Stomach (tissue), 19 donors: ENCODE measurements at places on chromosomes 6 and 20. TPM values are rescaled to one million over a fixed set of nuclear protein-coding genes. Genes with fewer than 3 reads are reported as not detected.

LY6G6D gene
- total RNA-seq, result not detected

LRP11 gene
- 23.9 TPM for total RNA-seq

- H3K27ac ChIP-seq, result peak overlapping the region; percentile 80
- peaks cover 8% of the 10 kb centered on the region for H3K4me1 ChIP-seq
- peak overlapping the region; percentile 56 for H3K4me3 ChIP-seq
These were observed 1.0 kb downstream of the SYNE1 start for GRCh38 chr6:152636021-152636608.

GRCh38 chr6:111011360-111012142 lies 29.7 kb downstream of the RPF2 start:
- H3K4me3 ChIP-seq, result no peak overlapping the region
- no peak for DNase-seq
- H3K4me1 ChIP-seq, result peaks cover 42% of the 10 kb centered on the region
- H3K27ac ChIP-seq, result no peak overlapping the region
- no peaks in the 10 kb centered on the region for H3K27me3 ChIP-seq
- H3K36me3 ChIP-seq, result peaks cover 32% of the 10 kb centered on the region

ECT2L gene
- 0.18 TPM for total RNA-seq

DNA sequence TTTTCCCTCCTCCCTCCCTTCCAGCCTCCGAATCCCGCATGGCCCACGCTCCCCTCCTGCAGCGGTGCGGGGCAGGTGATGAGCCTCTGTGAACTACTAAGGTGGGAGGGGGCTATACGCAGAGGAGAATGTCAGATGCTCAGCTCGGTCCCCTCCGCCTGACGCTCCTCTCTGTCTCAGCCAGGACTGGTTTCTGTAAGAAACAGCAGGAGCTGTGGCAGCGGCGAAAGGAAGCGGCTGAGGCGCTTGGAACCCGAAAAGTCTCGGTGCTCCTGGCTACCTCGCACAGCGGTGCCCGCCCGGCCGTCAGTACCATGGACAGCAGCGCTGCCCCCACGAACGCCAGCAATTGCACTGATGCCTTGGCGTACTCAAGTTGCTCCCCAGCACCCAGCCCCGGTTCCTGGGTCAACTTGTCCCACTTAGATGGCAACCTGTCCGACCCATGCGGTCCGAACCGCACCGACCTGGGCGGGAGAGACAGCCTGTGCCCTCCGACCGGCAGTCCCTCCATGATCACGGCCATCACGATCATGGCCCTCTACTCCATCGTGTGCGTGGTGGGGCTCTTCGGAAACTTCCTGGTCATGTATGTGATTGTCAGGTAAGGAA lies at the start of gene OPRM1:
Gene OPRM1 (plus strand): TSS at position 10 of the 612 bp plus-strand sequence. CDS start 305 bp downstream, at position 315.
- H3K4me1 ChIP-seq, result no peaks in the 10 kb centered on the region
- no peak within 1 kb of the TSS for H3K27ac ChIP-seq
- peak; percentile 37 for DNase-seq
- no peaks in the 10 kb centered on the region for H3K36me3 ChIP-seq

DNA sequence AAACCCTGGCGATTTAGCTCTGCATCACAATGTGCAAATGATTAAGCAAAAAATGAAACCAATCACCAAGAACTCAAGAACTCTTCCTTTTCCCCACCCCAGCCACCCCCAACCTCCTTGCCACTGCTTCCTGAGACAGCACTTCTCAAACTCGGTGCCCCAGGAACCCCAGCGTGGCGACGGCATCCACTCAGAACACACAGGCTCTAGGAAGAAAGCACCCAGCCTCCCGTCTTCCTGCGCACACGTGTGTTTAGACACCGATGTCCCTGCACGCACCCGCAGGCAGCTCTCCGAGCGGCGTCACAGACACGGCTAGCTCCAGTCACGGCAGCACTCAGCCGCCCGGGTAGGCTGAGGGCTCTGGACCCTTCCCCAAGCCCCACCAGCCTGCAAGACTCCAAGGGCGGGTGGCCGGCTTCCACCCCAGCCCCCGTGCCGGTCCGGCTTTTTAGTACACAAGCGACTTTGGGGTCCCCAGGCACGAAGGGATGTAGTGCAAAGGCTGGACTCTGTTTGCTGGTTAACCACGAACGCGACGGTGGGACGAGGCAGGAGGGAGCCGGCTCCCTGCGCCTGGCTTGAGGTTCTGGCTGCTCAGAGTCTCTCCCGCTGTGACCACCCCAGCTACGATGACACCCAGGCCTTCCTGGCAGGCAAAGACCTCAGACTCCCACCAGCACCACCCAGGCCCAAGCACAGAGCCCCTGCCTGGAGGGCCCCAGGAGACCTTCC lies 51.9 kb downstream of the KCNQ2 start:
- no peaks in the 10 kb centered on the region for H3K36me3 ChIP-seq
- H3K4me1 ChIP-seq, result no peaks in the 10 kb centered on the region
- no peak overlapping the region for H3K27ac ChIP-seq
- peaks cover 29% of the 10 kb centered on the region for H3K27me3 ChIP-seq

DNA sequence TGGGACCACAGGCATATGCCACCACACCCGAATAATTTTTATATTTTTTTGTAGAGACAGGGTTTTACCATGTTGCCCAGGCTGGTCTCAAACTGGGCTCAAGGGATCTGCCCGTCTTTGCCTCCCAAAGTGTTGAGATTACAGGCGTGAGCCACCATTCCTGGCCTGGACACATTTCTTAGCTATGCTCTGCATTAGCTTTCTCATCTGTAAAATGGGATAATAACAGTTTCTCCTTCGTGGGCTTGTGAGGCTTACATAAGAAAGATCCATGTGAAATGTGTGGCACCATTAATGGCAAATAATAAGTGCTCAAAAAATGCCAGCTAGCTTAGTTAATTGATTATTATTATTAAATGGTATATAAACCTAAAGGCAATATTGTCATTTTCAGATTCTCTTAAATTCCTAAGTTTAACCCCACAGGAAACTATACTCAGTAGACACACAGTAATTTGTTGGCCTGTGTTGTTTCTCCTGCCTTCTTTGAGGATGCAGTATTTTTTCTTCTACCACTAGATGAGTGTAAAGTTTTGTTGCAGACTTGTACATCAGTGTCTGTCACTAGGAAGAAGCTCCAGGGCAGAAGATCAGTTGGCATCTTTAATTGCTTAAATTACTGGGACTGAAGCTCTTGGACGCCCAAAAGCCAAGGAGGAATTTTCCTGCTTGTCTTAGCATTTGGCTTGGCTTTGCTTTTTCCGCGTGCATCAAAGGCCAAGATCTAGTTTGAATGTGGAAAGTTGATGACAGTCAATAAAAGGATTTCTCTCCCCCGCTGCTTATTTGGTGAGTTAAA lies 162.3 kb upstream of the ZNF217 start:
- no peak overlapping the region for H3K27ac ChIP-seq
- H3K36me3 ChIP-seq, result no peaks in the 10 kb centered on the region
- no peak for DNase-seq
- H3K4me3 ChIP-seq, result no peak overlapping the region
- H3K27me3 ChIP-seq, result no peaks in the 10 kb centered on the region

DNA sequence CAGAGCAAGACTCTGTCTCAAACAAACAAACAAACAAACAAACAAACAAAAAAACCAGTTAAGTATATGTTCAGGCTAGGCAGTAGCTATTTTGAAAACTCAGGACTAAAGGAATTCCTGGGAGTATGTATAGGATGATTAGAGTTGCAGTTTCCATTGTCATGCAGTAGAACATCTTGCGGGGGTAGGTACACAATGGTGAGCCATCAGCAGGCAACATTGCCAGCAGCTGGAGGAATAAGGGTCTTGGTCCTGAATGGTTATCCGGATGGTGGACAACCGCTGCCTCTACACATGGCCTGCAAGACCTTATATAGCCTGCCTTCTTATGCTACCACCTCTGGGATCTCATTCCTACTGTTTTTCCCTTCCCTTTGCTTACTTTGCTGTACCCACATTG lies 297.5 kb downstream of the SOX4 start:
- no peaks in the 10 kb centered on the region for H3K27me3 ChIP-seq
- no peak for DNase-seq
- no peaks in the 10 kb centered on the region for H3K36me3 ChIP-seq

DNA sequence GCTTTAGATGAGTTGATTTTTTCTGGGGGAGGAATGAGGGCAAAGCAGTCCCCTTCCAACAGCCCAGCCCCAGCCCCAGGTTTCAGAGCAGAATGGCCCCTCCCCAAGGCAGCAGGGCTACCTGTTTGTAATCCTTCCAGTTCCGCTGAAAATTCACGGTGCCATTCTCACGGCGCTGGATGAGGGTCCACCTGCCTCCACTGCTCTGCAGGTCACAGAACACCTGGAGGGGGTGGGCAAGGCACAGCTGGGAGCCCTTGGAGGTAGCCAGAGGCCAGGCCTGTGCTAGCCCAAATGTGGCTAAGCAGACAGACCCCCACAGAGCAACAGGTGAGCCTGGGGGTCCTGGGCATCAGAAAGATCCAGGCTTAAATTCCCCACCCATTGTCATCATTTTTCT lies 36.5 kb downstream of the ANGPT4 start:
- no peak overlapping the region for H3K4me3 ChIP-seq
- H3K4me1 ChIP-seq, result peaks cover 3% of the 10 kb centered on the region
- DNase-seq, result no peak
- peaks cover 25% of the 10 kb centered on the region for H3K27me3 ChIP-seq
- no peak overlapping the region for H3K27ac ChIP-seq
- H3K36me3 ChIP-seq, result no peaks in the 10 kb centered on the region

- no peaks in the 10 kb centered on the region for H3K27me3 ChIP-seq
- no peak for DNase-seq
- H3K4me1 ChIP-seq, result no peaks in the 10 kb centered on the region
- H3K27ac ChIP-seq, result no peak overlapping the region
- no peaks in the 10 kb centered on the region for H3K36me3 ChIP-seq
These were observed 9.2 kb upstream of the MAS1L start for GRCh38 chr6:29496961-29497360.

GRM1 gene
- not detected for total RNA-seq

PSORS1C2 gene
- 0.73 TPM for total RNA-seq

PSORS1C1 gene
- 2.8 TPM for total RNA-seq

SLC35D3 gene
- not detected for total RNA-seq

- no peaks in the 10 kb centered on the region for H3K36me3 ChIP-seq
- no peak overlapping the region for H3K27ac ChIP-seq
- H3K27me3 ChIP-seq, result no peaks in the 10 kb centered on the region
- no peak overlapping the region for H3K4me3 ChIP-seq
These were observed 3.7 kb upstream of the PMEPA1 start for GRCh38 chr20:57713505-57713903.

DNA sequence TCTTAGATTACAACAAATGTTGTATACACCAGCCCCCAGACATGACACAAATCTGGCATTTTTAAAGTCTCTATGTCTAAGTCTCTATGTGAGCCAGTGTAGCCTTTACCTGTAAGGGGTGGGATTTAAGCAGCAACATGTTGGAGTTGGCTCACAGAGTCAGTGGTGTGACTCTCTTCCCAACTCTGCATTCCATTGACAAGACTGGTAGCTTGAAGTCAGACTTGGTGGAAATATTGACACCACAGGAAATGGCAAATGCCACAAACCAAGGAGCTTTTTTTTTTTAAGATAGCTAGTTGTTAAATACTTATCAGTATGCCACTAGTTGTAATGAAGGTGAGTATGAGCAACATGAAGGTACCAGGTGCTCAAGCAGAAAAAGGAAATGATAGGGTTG lies 103.1 kb upstream of the SMLR1 start:
- no peaks in the 10 kb centered on the region for H3K4me1 ChIP-seq
- no peaks in the 10 kb centered on the region for H3K27me3 ChIP-seq
- H3K27ac ChIP-seq, result no peak overlapping the region
- H3K36me3 ChIP-seq, result no peaks in the 10 kb centered on the region
- DNase-seq, result no peak

DNA sequence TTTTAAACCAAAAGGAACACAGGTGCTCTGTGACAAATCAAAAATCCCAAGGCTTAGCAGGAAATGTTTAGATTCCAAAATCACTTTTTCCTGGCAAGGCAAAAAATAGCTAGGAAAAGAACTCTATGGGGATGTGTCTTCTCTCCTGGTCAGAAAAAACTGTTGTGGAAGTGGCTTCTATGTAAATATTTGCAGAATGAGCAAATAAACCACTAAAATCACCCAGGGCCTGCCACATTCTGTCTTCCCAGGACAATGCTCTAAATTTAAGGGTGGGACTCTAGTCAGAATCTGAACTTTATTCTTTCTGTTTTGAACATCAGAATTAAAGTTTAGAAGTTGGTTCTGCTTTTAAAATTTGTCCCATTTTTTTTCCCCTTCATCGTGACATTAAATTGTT lies 29.3 kb downstream of the GCM1 start:
- DNase-seq, result no peak
- H3K4me1 ChIP-seq, result peaks cover 12% of the 10 kb centered on the region
- no peaks in the 10 kb centered on the region for H3K27me3 ChIP-seq
- H3K36me3 ChIP-seq, result no peaks in the 10 kb centered on the region

GRCh38 chr6:161150566-161150965 lies 123.3 kb downstream of the AGPAT4 start:
- no peaks in the 10 kb centered on the region for H3K36me3 ChIP-seq
- DNase-seq, result no peak
- H3K4me1 ChIP-seq, result no peaks in the 10 kb centered on the region
